ENCODE measurements at places on chromosomes 1 and 21.

DNA sequence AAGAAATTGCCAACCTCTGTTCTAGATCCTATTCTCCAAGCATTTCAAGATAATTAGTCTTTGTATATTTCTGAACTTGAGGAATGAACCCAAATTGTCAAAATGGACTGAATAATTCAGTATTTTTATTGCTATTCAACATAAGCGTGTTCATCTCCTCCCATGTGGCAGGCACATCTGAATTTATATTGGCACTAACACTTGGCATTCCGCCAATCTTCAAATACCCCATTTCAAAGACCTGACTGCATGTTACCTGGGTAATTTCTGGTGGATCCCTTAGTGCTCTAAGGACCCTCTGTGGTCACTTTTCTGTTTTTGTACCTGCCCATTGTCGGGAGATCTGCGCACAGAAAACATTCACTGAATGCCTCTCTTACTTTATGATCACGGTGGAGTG, 66.6 kb downstream of the BACE2 start:
- DNase-seq: no peak

GRCh38 chr1:163820766-163821165, 499.0 kb downstream of the NUF2 start:
- DNase-seq: no peak

DNA sequence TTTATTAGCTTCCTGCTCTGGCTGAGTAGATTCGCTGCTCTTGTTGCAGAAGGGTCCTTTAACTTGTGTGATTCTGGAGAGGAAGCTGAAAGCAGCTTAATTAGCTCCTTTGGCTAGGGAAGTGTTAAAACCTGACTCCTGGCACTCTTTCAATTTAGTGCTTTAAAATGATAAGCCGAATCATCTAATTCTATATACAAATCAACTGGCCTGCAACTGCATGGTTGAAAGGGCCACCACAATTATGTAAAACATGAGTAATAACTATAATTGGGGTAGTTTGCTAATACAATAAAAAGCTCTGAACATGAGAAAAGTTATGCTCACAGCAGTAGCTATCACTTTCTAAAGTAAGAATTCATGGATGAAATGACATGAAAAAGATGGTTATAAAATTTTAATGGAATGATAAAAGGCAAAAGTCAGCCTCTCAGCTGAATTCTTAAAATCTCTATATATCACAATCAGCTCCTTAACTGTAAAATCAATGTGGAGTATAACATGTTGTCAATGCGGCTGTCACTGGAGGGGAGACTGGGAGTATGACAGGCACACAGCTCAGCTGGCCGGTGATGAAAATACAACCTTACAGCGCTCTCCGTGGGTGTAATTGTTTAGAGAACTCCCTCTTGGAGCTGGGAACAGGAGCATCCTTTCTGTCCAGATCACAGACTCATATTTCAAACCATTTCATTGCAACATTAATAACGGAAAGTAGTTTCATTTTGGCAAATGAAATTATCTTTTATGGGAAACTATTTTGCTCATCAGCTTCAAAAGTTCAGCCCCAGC, 324.4 kb downstream of the KCTD3 start:
- DNase-seq: no peak

- DNase-seq: no peak
Observed at GRCh38 chr1:150083907-150084306, 16.3 kb downstream of the VPS45 start.

DNA sequence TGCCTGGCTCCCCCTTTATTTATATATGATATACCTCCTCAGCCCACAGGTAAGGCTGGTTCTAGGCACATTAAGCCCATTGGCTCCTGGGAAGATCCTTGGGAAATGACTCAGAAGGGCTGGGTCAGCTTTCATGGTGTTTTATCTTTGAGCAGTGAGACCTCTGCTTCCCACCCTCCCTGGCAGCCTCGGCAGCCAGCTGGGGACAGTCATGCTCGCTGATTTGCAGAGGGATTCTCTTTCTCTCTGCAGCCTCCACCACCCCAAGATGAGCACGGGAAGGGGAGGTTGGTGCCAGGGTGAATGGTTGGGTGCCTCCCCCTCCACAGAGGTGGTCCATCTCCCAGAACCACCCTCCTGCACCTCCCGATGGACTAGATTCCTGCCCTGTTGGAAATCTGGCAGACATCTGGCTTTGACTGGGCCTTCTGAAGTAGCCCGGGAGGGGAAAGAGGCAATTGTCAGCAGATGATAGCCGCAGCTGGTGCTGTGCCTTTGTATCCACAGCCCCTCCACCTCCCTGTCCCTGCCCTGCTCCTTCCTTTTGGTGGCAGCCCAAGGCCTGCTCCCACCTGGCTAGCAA, 24.6 kb downstream of the IER5 start:
- DNase-seq: no peak

- no peak for DNase-seq
Observed at GRCh38 chr1:35674111-35674510, 32.8 kb upstream of the PSMB2 start.

Measured in right renal cortex interstitium (tissue), 3 donors.